ENCODE measurements at places on chromosomes 3 and 15.

DNA sequence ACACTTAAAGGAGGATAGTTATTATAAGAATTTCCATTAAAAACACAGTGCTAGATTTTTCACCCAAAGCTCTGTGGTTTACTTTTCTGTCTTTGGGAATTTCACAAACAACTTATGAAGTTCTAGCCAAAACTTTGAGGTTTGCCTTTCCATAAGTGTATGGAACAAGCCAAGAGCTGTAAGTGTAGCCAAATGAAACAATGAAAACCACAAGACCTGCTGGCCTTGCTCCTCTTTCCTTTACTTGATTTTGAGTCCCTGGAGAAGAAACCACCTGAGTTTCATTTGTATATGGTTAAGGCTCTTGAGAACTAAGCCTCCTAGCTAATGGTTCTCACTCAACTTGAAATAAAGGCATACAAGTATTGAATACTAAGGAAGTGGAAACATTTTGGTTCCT is 365.3 kb upstream of the EPHA3 start:
- no peak for DNase-seq

DNA sequence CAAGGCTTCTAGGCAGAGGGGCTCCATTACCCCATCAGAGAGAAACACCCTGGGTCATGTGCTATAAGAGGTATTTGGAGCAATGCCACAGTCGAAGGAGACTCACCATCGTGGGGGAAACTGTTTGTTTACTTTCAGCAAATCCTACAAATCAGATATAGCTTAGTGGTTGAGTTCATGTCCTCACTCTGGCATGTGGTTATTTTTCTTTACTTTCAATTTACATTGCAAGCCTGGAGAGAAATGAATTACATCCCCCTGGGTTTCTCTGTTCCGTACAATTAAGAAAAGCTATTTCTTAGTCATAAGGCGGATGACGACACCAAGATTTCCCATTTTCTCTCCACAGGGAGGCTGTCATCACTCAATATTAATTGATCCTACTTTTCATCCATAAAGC is 36.9 kb downstream of the RFTN1 start:
- no peak for DNase-seq

DNA sequence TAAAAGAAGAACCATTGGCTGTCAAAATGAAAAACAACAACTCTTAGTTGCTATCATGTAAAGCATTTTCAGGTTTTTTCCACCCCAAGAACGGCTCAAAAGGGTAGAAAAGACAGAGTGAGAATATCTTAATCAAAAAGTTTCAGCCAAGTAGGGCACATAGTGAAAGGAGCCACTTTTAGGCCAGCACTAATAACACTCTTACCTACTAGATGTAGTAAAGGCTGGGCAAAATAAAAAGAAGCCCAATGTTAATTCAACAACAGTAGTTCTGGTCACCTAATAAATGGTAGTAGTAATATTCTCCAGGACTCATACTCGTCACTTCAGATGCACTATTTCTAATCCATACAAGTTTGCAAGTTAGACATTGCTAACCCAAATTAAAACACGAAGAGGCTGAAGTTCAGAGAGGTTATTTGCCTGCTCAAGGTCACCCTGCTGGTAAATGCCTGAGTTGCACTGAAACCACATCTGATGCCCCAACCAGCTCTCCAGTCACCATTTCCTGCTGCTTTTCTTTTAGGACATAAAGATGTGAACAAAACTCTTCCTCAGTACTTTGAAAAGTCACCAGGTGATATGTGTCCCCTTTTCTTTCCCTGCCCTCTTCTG is 7.5 kb downstream of the GOLIM4 start:
- DNase-seq = no peak

GRCh38 chr3:179970746-179971145 is 66.0 kb downstream of the PEX5L start:
- DNase-seq = no peak

DNA sequence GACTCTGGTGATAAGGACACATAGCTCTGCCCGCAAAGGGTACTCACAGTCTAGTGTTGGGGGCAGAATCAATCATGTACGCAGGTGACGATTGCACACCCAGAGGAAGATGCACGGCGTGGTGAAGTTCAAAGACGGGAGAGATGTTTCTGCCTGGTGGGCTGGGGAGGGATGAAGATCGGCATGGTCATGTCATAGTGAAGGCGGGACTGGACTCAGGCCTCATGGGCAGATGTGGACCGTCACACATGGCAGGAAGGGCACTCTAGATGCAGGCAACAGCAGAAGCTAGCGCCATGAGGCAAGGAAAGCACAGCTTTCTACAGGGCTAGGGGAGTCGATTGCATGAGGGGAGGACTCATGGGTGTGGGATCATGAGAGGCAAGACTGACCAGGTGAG is 240.6 kb downstream of the OPA1 start:
- no peak for DNase-seq

DNA sequence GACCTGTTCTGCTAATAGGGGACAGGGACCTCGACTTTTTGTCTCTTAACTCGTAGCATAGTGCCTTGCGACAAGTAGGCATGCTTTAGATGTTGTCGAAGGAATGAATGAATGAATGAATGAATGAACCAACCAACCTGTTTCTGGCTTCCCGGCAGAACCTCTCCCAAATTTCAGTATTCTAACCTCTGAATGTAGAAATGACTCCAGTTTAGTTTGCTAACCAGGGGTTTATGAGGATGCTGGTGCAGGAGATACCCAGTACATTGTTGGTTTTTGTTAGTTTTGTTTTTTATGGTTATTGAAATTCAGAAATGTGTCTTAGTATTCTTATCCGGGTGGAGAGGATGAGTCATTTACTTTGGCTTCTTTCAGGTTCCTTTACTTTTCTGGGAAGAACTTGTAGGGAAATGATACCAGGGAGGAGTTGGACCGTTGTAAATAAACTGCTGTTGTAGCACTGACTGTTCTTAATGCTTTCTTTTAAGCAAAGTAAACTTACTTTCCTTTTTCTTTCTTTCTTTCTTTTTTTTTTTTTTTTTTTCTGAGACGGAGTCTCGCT is 29.6 kb upstream of the EHHADH start:
- DNase-seq = no peak

DNA sequence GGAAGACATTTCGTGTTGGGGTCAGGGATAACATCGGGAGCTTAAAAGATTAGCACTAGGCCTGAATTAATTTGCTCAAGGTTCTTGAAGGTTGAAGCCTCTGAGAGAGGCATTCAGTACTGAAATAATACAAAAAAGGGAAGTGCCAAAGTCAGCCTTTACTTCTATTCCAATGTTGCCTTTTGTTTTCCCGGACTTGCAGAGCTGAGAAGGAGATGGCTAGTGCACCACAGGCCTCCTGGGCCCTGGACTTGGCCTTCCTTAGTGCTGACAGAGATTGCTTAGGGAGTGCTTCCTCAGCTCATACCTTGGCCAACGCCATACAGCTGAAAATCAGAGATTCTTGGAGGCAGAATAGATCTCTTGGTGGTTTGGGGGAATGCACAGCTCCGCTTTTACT is 333.6 kb upstream of the TBL1XR1 start:
- DNase-seq = no peak

- DNase-seq = no peak
Measured at GRCh38 chr3:127535901-127536829, 54.4 kb downstream of the TPRA1 start.

DNA sequence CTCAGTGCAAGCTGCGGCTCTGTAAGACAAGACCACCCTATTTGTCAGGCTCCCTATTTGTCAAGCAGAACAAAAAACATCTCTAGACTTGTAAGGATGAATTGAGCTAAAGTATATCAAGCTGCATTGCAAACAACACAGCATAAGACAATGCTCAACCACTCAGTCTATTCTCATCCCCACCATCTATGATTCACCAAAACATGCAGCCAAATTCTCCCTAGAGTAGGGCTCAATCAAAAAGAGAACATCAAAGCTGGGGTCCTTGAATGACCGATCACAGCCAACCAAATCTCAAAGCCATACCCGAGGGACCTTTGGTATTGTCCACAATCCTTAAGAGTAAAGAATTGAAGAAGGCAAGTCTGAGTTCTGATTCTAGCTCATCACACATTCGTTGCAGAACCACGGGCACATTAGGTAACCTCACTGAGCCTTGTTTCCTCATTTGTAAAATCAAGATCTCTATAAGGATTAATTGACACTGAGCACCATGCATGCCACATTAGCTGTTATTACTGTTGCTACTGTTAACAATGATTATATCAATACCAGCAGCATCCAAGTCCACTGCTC is 31.2 kb downstream of the RFTN1 start:
- DNase-seq = no peak

- DNase-seq = no peak
Measured at GRCh38 chr15:66287461-66288057, 5.8 kb upstream of the DIS3L start.

DNA sequence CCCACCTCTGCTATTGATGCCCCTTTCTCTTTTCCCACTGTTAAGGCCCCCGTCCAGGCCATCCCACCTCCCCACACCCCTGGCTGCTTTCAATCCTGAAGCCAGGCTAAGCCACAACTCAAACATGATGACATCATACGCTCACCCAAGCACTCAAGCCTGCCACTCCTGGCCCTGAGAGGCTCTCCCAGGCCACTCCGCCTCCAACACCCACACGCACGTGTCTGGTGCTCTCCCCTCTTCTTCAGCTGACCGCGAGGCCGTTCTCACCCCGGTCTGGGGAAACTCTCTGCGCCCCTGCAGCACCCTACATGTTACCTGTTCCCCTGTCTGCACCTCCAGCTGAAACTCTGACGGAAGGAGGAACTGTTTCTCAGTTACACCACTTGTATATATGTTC is 6.2 kb downstream of the ZXDC start:
- no peak for DNase-seq

GRCh38 chr3:38724392-38724736 is 74.9 kb upstream of the SCN5A start:
- no peak for DNase-seq

DNA sequence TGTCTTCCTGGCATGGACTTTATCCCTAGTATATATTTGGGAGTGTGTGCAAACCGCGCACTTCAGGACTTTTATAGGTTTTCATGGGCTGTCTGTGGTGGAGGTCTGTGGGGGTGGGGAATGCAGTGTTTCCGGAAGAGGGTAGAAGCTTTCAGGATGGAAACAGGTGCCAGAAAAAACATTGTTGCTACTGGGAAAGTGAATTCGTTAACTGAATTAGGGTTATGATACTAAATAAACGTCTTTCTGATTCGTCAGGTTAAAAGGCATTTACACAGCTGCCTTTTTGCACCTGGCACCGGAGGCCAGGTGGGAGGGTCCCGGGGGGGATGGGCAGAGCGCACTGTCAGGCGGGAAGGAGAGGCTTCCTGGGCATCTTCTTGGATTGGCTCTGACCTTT is 62.1 kb downstream of the SLCO3A1 start:
- DNase-seq = no peak
